NCI-H187 treated with DMSO at 0.1 percent for 48 hours (cell line): ENCODE measurements at places on chromosomes 5 and 9.
A peak's percentile ranks its signal among the peaks of the same experiment; 100 is the strongest.

- DNase-seq, result no peak
Observed at GRCh38 chr9:134381671-134382516, 55.6 kb downstream of the RXRA start.

DNA sequence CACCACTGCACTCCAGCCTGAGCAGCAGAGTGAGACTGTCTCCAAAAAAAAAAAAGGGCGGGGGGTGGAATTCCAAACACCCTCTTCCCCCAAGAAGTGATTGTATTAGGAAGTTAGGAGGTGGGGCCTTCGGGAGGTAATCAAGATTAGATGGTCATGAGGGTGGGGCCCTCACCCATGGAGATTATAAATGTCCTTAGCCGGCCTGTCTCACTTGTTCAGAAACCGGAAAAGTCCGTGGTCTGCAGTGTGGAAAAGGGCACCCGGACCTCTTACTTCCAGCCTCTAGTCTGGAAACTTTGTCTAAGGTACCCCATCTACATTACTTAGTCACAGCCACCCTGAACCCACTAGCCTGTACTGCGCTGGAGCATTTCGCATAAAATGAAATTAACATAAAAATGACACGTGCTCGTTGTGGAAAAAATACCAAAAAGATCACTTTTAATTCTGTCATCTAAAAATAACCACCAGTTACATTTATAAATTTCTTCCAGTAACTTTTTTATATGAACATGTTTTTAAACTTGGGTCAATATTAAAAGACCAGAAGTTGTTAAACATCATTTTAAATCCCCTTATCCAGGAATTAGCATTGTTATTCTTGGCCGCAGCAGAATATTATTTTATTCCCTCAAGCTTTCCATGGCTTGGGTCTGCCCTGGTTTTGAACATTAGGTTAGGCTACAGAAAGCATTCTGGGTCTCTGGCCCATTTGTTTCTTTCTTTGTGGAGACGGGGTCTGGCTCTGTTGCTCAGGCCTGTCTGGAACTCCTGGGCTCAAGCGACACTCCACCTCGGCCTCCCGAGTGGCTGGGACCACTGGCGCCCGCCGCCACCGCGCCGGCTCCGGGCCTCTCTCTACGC is 1.2 kb upstream of the CKS2 start:
- no peak for DNase-seq

- DNase-seq, result no peak
Observed at GRCh38 chr5:140044041-140044440, 942 bp upstream of the NRG2 start.

DNA sequence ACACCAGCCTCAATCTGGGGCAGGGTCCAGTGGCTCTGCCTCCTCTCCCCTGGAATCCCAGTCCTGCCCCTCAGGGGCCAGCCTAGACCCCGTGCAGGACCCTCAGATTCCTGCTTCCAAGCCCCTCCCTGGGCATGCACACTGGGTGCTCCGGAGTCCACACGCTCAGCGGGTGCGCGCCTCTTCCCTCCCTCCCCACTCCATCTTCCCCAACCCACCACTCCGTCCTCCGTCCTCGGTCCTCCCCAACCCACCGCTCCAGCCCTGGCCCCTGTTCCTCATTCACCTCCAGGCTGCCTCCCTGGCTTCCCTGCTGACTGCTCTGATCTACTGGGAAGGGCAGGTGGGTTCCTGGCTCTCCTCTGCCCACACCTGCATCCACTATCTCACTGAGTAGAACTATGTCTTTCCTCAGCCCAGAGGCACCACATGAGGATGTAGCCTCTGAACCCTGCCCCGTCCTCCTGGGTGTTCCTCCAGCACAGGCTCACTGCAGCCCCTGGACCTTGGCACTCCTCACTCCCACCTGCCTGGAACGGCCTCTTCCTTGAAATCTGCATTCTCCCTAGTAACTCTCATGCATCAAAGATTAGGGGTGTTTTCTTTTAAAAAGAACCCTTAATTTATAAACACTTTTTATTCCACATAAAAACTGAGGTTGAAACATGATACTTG is 92.8 kb downstream of the CAMSAP1 start:
- no peak for DNase-seq

DNA sequence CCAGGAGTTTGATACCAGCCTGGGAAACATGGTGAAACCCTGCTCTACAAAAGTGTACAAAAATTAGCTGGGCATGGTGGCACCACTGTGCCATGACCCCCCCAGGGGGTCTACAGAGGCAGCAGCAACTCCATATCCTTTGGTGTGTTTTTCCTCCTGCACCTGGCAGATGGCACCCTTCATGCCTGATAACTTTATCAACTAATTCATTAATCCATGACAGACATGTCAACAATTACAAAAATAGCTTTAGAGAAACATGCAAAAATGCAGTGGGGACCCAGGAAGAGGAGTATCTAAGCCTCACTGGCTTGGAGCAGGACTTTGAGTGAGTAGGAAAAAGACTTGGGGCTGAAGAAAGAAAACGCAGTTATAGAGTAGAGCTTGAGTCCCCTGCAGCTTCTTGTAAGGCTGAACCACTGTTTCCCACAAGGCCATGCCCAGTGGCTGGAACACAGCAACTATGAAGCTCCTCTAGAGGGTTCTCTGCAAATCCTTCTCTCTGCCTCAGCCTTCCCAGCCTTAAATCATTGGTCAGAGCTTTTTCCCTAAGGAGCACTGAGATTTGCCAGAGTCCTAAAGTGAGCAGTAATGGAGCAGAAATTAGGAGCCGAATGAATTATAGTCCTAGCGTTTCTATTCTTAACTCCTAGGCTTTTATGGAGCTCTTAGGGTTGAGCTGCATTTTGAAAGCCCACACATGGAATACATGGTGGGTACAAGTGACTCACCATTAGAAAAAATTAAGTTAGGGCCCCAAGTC is 25.5 kb upstream of the B4GALT1 start:
- DNase-seq, result no peak

GRCh38 chr9:17004500-17004899 is 130.3 kb upstream of the CNTLN start:
- DNase-seq, result no peak

DNA sequence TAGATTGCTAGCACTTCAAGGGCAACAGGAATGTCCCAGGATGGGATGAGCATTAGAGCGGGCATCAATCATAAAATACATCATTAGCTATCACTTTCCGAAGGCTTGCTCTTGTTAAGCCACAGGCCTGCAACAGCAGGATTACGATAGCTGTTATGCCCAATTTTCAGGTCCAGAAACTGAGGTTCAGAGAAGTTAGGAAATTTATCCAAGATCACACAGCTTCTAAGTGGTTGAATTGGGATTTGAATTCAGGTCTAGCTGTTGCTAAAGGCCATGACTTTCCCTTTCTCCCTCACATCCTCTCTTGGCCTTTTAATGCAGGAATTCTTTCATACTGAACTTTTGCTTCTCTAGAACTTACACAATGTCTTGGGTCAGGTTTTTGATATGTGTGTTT is 119.4 kb upstream of the ERCC6L2 start:
- no peak for DNase-seq

DNA sequence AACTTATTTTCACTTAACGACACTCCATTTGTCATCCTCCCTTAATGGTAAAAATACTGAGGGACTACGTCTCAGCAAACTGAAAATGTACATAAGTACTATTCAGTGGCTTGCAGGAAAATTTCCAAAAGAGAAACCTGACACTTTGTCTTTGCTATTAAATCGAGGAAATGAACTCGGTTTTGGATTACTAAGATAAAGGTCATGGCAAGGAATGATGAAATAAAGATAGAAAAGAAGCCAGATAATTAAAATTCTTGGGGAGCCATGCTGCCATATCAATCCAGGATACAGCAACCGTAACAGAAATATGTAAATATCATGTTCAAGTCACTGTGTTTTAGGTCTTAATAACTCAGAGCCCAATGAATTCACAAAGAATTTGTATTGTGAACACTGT is 647.8 kb downstream of the CDH9 start:
- DNase-seq, result no peak

- no peak for DNase-seq
Observed at GRCh38 chr9:114384341-114384740, 3.4 kb downstream of the AKNA start.

DNA sequence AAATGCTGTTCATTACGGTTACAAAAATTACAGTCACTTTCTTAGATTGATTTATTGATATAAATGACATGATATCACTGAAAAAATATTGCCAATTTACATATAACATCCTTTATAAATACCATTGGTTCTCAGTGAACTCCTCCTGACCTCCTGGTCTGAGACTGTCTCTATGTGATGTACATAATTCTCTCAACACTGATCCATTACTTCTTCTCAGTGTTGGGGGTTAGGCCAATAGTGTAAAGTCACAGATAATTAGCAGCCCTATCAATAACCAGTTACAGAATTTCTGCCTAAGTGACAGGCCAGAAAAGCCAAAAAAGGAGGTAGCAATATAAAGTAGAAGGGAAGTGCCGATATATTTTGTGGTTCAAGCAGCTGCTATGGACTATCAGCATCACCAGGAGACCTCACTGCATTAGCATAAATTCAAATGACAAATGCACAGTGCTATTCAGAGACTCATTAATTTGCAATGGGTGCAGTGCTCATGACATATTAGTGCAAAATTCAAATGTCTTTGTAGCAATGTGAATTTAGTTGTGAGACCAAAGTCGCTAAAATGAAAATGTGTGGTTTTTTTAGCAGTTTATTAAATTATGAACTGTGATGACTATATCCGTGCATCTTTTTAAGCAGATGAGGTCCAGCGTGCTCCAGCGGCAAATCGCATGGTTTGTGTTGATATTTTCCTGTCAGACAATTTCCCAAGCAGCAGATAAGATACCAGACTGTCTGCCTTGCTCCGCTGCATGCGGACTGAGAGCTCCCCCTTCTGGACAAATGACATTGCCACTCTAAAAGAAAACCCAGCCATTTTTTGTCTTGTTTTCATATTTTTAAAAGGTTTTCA is 144.6 kb downstream of the CETN3 start:
- DNase-seq, result peak; percentile 36
